ENCODE measurements at places on chromosomes 11 and 22.

GRCh38 chr11:16946477-16947282 lies 67.5 kb downstream of the PLEKHA7 start:
- DNase-seq: no peak

- DNase-seq: peak; percentile 17
Observed at GRCh38 chr11:10669258-10670033, 24.1 kb downstream of the IRAG1 start.

DNA sequence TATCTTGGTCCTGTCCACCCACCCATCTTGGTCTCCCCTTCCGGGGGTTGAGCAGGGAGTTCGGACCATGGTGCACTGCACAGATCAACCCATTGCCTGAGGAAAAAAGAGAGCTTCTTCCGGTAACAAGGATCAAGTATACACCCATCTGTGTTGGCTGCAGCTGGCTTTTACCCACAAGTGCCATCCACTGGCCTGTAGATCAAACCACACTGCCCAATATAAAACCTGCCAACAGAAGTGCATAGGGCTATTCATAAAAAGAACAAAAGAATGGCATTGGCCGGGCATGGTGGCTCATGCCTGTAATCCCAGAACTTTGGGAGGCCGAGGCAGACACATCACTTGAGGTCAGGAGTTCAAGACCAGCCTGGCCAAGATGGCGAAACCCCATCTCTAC lies 94.5 kb downstream of the ZC3H12C start:
- no peak for DNase-seq

DNA sequence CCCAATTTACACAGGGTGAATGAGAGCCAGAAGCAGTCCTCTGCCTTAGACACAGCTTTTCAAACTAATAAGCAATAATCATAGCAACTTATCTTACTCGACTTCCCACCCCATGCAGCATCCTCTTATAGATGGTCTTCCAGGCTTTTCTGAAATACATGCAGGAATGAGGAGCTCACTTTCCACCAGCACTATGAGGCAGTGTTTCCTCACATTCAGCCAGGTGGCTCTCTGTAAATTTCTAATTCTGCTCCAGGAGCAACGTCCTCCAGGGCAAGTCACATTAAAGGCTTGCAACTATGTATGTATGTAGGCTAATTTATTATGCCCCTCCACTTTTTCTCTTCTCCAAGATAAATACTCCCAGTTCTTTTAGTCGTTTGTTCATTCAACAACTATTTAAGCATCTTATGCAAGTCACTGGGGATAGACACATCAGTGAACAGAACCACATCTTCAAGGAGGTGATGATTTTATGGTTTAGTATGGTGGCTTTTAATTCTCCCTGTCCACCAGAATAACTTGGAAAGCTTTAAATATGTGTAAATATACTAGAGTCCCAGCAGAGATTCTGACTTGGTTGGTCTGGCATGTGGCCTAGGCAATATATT lies 59.9 kb downstream of the PAK1 start:
- no peak for DNase-seq

- DNase-seq: no peak
Observed at GRCh38 chr11:46149826-46150225, 28.6 kb upstream of the PHF21A start.

DNA sequence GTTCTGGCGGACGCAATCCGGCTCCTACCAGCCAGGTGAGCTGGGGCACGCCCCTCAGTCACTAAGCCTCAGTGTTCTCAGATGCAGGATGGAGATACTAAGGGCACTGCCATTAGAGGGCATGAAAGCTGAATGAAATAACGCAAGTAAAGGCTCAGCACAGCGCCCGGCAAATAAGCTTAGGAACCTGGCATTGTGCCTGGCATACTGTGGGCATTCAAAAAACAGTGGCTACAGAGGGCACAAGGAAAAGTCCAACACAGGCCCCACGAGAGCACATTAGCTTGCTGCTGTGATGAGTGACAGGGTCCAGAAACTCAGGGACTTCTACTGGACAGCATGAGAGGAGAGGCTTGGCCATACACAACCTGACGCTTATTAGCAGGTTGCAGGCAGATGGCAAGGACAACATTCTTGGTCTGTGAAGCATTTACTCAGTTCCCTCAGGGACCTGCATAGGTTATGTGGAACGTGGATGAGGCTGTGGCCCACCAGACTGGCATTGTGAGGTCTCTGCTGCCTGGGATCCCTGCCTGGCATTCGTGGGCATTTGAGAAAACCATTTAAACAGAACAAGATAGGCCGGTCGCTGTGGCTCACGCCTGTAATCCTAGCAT lies 12.2 kb downstream of the TXN2 start:
- no peak for DNase-seq

DNA sequence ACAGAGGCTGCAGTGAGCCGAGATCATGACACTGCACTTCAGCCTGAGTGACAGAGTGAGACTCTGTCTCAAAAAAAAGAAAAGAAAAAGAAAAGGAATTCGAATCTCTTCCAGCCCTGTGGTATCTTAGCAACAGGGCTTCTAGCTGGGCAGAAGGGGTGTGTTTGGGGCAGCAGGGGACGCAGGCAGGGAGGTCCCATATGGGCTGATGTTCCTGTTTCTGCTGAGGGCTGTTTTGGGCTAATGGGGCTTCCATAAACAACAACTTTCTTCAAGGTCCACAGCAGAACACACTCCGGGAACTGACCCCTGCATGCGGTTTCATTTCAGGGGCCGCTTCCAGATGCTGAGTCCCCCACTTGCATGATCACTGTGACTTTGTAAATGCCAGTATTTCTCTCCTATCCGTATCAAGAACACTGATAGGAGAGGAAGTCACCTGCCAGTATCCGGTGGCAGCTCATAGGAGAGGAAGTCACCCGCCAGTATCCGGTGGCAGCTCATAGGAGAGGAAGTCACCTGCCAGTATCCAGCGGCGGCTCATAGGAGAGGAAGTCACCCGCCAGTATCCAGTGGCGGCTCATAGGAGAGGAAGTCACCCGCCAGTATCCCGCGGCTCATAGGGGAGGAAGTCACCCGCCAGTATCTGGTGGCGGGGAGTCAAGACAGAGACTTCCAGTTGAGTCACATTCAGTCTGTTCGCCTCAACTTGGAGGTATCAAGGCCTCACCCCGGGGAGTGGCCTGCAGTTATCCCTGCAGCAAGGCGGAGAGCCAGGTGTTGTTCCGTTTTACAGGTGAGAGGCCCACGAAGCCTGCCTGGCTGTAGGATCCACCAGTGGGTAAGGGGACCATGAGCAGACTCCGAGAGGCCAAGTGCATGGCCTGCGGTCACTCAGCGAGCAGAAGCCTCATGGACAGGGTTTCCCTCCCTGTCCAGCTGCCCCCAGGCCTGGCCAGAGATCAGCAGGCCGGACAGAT lies 8.3 kb upstream of the FGF19 start:
- no peak for DNase-seq

- peak; percentile 82 for DNase-seq
Observed at GRCh38 chr11:32829157-32829679, 509 bp upstream of the PRRG4 start.

DNA sequence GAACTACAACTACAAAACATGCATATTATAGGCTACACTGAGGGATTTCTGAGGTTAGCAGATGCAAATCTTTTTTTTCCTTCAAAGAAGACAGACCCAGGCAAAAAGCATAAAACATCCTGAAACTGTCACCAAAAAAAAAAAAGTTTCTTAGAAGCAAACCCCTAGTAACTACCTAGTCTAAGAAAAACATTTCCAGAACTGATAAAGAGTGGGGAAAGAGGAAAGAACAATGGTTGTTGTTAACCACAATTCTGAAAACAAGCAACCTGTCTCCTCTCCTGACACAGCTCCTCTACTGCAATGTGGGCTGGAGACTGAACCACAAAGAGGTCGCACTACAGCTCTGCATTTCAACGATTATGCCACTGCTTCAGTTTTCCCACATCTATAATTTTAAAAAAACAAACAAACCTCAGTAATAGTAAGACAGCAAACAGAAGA lies 15.0 kb downstream of the DENND5A start:
- DNase-seq: no peak

- DNase-seq: no peak
Observed at GRCh38 chr22:31637447-31637890, 24.5 kb downstream of the PISD start.

DNA sequence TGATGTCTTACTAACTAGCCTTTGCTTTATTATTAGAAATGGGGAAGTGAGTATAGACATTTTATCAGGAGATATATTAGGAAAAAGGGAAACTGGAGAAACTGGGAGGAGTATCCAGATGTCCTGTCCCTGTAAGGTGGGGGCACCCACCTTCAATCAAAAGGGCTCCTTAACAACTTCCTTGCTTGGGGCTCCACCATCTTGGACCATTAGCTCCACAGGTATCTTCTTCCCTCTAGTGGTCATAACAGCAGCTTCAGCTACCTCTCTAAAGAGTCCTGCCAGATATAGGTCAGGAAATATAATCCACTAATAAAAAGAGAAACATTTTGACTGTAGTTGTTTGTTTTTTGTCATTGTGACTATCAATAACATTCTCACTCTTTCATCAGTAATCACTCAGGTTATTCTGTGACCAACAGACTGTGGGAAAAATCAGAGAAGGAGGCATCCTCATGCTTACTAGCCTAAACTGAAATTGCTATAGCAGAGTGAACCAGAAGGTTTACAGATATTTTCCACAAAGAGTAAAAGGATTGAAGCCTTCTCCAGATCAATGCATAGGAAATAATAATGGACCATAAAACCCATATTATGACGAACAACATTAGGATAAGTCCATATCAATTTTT lies 10.4 kb downstream of the OR51B4 start:
- DNase-seq: no peak

GRCh38 chr11:122807731-122808477 lies 30.4 kb upstream of the CRTAM start:
- DNase-seq: no peak

GRCh38 chr22:30885001-30885366 lies 83.6 kb downstream of the MORC2 start:
- no peak for DNase-seq

DNA sequence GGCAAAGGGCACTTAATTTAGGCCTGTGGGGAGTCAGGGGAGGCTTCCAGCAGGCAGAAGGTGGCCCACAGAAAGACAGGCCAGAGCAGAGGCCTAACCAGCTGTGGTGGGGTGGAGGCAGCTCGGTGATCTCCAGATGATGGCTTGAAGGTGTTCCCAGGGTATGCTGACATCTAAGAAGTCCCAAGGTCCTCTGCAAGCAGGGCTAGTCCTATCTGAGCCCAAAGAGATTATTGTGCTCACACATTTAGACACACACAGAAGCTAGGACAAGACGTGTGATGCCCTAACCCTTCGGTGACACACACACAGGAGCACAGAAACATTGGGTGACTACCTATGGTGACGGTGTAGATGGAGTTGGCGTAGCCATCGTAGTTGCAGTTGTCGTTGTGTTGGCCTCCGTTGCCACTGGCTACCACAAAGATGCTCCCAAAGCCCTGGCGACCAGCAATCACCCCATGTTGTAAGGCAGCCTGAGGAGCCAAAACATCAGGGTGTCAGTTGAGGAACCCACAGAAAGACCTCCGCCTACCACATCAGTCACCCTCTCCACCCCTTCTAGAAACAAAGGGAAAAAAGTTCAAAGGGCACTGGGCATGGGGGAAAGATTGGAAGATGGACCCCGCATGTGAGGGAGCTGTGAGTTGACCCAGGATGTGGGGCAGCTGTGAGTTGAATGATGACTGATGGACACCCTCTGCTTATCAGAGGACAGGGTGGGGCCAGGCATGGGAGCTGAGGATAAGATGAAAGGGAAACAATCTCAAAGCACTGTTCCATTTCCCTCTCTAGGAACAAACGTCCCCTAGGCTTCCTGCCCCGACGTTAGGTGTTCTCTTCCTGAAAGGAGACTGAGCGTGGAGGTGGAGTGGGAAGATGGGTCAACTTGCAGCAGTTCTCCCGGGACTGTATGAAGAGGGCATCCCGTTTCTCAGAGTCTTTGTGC lies 7.9 kb downstream of the PCSK7 start:
- DNase-seq: no peak

DNA sequence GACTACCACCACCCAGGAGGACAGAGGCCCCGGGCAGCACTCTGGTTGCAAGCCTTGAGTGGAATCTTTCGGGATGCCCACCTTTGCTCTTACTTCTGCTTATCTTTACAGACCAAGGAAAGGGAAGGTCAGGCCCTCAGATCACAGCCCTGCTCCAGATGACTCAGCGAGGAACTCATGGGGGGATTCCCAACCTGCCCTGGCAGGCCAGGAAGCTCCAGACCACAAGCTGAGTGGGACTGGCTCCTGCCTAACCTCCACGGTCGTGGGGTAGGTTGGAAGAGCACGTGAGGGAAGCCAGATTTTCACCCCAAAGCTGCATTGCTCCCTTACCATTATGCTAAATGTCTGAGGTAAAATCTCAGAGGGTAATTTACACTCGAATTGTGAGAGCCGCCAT lies 11.8 kb downstream of the TBC1D10A start:
- no peak for DNase-seq

GRCh38 chr11:100816823-100817222 lies 129.7 kb downstream of the ARHGAP42 start:
- no peak for DNase-seq

DNA sequence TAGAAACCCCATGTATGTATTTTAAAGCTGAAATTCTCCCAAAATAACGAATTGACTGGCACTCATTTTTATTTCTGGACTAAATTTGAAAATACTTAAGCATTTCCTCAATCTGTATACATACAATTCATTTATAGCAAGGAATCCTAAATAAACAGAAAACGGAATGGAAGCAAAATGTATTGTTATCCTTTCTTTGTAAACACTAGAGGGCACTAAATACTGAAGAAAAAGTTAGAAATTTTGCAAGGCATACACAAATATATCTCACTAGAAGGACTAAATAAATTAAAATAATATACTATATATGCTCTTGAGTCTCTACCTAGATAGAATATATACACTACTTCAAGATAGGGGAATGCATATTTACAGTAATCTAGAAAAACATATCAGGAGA lies 23.1 kb upstream of the ANO5 start:
- DNase-seq: peak; percentile 15

GRCh38 chr22:39469326-39469680 lies 12.5 kb downstream of the MGAT3 start:
- no peak for DNase-seq

DNA sequence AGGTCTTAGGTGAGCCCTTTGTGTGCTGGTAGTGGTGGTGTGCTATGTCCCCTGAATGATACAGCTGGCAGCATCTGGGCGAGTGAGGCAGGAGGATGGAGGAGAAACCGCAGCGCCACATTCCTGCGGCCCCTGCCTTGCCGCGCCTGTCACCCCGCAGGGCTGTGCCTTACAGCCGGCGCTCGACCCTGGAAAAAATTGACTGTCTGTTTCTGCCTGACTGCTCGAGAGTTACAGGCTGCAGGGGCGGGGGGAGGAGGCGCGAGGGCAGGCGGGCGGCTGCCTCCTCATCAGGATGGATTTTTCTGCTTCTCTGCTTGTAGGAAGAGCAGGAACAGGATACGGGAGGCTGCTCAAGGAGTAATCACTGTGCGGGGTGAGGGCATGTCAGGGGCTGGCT lies 443.4 kb downstream of the MIAT start:
- no peak for DNase-seq

Data from NCI-H2029 treated with DMSO at 0.1 percent for 48 hours (cell line).